H9 (cell line): ENCODE measurements at places on chromosomes 4 and X. TPM values are rescaled to one million over a fixed set of nuclear protein-coding genes. Genes with fewer than 3 reads are reported as not detected.

The DRD5 gene
- total RNA-seq = not detected in 2 replicates

DNA sequence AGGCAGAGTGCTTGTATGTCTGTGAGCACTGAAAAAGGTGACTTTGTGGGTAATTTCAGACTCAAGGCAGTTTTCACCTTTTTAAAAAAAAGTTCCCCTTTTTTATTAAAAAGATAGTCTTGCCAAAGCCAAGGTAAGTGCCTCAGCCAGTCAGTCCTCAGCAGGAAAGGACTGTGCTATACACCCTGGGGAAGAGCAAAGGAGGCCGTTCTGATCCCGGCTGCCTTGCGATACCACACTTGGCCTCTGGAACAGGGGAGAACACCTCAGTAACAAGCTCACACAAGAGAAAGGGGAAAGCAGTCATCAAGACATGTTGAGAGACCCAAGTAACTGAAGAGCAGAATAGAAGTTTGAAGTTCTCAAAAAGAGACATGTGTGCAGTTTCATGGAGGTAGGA lies 541.7 kb downstream of the BCOR start:
- no peak overlapping the region for H3K4me3 ChIP-seq
- DNase-seq = peak; percentile 36
- H3K4me1 ChIP-seq = no peaks in the 10 kb centered on the region
- no peak overlapping the region for H3K27ac ChIP-seq
- peaks cover 2% of the 10 kb centered on the region for H3K36me3 ChIP-seq
- no peaks in the 10 kb centered on the region for H3K27me3 ChIP-seq

DNA sequence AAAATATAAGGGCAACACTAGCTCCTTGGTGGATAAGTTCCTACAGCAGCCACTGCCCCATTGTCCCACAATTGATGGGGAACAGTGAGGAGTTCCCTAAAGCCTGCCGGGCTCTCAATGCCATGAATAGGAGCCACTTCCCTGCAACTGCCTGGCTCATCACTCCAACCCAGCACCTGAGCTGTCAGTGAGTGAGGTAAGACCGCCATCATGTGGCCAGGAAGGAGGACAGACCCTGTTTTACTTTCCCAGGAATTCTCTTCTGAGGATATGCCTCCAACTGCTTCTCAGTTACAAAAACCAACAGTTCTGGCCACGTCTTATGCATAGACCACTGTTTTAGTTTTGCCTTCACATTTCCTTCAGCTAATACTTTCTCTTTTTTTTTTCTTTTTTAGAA lies 45.5 kb downstream of the SRPX start:
- DNase-seq = peak; percentile 67
- H3K27me3 ChIP-seq = no peaks in the 10 kb centered on the region
- H3K27ac ChIP-seq = no peak overlapping the region
- no peaks in the 10 kb centered on the region for H3K36me3 ChIP-seq
- no peak overlapping the region for H3K4me3 ChIP-seq

The ELF4 gene
- total RNA-seq = 0.59 and 0.81 TPM in 2 replicates

The EIF2S3 gene
- total RNA-seq = 575 and 598 TPM in 2 replicates

The AVPR2 gene
- not detected in 2 replicates for total RNA-seq

The NDUFA1 gene
- total RNA-seq = 69.4 and 70.8 TPM in 2 replicates

DNA sequence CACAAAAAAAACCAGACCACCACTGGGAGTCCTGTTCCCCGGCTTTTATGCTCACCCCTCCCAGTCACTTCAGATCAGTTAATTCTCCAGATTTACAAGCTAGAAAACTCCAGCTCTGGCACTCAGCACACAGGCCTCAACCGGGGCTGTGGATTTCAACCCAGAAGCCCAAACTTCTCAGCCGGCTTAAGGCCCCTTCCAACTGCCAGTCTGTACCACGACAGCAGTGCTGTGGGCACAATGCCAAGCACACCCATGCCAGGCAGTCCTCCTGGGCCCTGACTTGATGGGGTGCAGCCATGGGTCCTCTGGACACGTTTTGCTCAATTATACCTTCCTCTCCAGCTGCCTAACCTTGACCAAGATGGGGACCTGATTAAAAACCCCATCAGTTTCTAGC lies 12.2 kb downstream of the SOD3 start:
- no peaks in the 10 kb centered on the region for H3K27me3 ChIP-seq
- H3K4me1 ChIP-seq = peaks cover 3% of the 10 kb centered on the region; the same call in 1 of the 2 replicates
- H3K36me3 ChIP-seq = peaks cover 17% of the 10 kb centered on the region
- DNase-seq = no peak

DNA sequence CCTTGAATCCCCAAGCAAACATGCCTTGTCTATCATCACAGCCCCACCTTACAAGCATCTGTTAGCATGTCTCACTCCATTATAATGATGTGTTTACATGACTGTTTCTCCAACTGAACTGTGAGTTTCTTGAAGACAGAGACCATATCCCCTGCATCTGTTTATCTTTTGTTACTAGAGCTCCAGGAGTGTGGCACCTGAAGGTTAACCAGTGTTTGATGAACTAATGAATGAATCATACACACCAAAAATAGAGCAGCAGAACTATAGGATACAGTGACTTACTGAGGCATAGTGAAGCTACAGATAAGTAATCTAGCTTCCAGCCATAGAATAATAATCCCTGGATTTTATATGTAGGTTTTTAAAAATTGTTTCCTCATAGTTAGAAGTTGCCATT lies 331.0 kb downstream of the PCDH7 start:
- no peaks in the 10 kb centered on the region for H3K36me3 ChIP-seq
- H3K4me3 ChIP-seq = no peak overlapping the region
- H3K27ac ChIP-seq = no peak overlapping the region
- no peak for DNase-seq

The PCSK1N gene
- 3.9 and 4.0 TPM in 2 replicates for total RNA-seq

DNA sequence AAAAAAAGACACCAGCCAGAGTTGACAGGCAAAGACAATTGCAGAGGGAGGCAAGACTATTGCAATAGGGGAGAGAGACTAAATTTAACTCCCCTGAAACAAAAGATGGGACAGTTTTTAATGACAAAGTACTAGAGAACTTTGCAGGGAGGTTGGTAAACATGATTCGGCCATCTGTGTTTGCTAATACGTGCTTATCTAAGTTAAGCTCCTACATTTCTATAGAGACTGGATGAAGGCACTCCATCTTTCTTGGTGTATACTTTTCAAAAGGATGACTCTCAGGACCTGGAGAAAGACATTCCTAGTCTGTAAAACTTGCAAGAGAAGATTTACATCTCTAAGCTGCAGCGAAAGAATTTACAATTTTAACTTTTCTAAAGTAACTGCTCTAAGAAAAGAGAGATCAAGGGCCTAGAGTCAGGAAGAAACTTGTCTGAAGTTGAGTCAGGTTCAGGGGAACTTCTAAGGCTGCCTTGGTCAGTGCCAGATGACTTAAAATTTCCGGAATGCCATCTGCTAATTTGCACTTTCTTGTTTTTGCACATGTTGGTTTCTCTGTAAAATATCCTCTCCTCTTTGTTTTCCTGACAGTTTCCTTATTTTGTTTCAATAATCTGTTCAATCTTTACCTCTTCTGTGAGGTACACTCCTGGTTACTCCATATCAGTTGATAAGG lies 10.6 kb downstream of the ADAM29 start:
- H3K36me3 ChIP-seq = no peaks in the 10 kb centered on the region
- no peak for DNase-seq
- no peak overlapping the region for H3K27ac ChIP-seq
- H3K4me3 ChIP-seq = no peak overlapping the region
- no peaks in the 10 kb centered on the region for H3K27me3 ChIP-seq

DNA sequence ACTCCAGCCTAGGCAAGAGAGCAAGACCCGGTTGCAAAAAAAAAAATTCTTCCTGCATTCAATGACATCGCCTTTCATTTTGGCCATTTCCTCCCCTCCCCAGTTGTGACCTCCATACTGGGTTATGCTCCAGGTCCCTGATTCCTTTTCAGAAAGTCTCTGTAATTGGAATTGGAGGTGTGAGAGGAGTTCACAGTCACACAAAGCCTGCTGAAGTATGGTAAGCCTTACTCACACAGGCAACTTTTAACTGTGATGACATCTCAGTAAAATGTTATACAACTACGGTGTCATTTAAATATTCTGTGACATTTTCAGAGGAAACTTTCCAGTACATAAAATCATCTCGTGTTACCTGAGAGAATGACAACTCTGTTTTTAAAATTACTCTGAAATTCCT lies 73.6 kb downstream of the CEP44 start:
- H3K27ac ChIP-seq = no peak overlapping the region
- DNase-seq = no peak
- H3K36me3 ChIP-seq = no peaks in the 10 kb centered on the region; the same call in 1 of the 2 replicates
- no peak overlapping the region for H3K4me3 ChIP-seq

- no peaks in the 10 kb centered on the region for H3K27me3 ChIP-seq
- no peaks in the 10 kb centered on the region for H3K4me1 ChIP-seq
- H3K4me3 ChIP-seq = no peak overlapping the region
- H3K36me3 ChIP-seq = peaks cover 23% of the 10 kb centered on the region
- DNase-seq = no peak
Observed at GRCh38 chrX:134377537-134377936, 82.4 kb upstream of the HPRT1 start.

The LPAR4 gene
- 6.0 and 6.4 TPM in 2 replicates for total RNA-seq

- no peaks in the 10 kb centered on the region for H3K4me1 ChIP-seq
- no peak overlapping the region for H3K4me3 ChIP-seq
- DNase-seq = no peak
- peaks cover 4% of the 10 kb centered on the region; the same call in 1 of the 2 replicates for H3K36me3 ChIP-seq
- H3K27me3 ChIP-seq = no peaks in the 10 kb centered on the region
- H3K27ac ChIP-seq = no peak overlapping the region
Observed at GRCh38 chrX:149916745-149917392, 12.5 kb upstream of the HSFX4 start.

- H3K4me3 ChIP-seq = no peak overlapping the region
- H3K4me1 ChIP-seq = no peaks in the 10 kb centered on the region
- H3K27me3 ChIP-seq = no peaks in the 10 kb centered on the region
- no peak for DNase-seq
Observed at GRCh38 chrX:106302304-106302703, 134.2 kb downstream of the PWWP3B start.

The USP51 gene
- total RNA-seq = 6.2 and 6.8 TPM in 2 replicates

GRCh38 chr4:14716691-14717090 lies 285.6 kb upstream of the CPEB2 start:
- H3K27me3 ChIP-seq = no peaks in the 10 kb centered on the region
- no peaks in the 10 kb centered on the region for H3K4me1 ChIP-seq
- no peak overlapping the region for H3K4me3 ChIP-seq
- H3K27ac ChIP-seq = no peak overlapping the region

The ODAPH gene
- not detected in 2 replicates for total RNA-seq

The COX7B gene
- 253 and 254 TPM in 2 replicates for total RNA-seq

GRCh38 chr4:144584428-144584827 lies 61.5 kb upstream of the HHIP start:
- no peaks in the 10 kb centered on the region for H3K36me3 ChIP-seq
- DNase-seq = no peak
- no peaks in the 10 kb centered on the region for H3K27me3 ChIP-seq
- H3K4me3 ChIP-seq = no peak overlapping the region
- H3K4me1 ChIP-seq = no peaks in the 10 kb centered on the region
- H3K27ac ChIP-seq = no peak overlapping the region

DNA sequence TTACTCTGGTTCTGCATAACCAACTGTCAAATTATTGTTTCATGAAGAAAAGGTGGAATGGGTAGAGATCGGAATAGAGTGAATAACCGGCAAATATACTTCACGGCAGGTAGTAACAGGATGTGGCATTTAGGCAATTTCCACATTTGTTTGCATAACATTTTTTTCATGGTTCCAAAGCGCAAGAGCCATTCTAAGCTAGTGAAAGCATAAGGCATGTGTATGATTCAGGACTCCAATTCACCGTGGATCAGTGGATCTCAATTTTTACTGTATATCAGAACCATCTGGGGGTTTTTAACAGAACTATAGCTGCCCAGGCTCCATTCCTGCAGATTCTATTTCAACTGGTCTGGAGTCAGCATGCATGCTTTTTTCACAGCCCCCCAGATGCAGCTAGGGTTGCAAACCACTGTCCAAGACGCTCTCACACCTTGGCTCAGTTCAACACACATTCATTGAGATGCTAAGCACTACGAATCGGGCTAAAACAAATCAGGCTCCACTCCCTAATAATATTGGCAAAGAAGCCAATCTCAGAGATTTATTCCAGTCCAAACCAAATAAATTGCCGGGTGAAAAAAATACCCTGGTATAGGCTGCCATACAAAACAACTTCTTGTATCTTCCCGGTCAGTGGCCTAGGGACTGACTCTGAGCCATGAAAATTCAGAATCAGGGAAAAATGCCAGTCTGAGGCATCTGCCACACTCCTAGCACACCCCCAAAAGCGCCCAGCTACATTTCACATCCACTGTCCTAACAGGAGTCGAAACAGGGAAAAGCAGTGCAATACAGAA lies 30.0 kb downstream of the AFAP1 start:
- no peaks in the 10 kb centered on the region for H3K36me3 ChIP-seq
- DNase-seq = no peak
- H3K27ac ChIP-seq = no peak overlapping the region

DNA sequence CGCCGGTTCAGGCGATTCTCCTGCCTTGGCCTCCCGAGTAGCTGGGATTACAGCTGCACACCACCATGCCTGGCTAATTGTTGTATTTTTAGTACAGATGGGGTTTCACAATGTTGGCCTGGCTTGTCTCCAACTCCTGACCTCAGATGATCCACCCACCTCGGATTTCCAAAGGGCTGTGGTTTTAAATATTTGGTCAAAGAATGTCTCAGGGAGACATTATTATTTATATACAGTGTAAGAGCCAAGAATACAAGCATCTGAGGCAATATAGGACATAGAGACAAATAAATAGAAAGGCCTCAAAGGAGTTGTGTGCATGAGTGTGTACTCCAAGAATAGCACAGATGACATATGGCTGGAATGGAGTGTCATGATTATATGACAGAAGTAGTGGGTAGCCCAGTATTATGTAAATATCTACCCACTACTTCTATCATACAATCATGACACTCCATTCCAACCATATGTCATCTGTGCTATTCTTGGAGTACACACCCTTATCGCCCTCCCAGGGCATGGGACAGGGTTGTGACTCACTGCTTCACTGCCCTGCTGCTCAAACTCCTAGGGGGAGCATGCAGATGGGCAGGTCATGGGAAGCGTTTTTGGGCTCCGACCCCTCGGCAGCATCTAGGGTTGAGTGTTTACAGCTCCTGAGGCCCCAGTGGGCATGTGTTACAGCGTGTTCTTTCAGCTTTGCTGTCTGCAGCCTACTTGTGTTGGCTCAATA lies 1649.8 kb upstream of the PCDH10 start:
- H3K4me3 ChIP-seq = no peak overlapping the region
- H3K36me3 ChIP-seq = peaks cover 21% of the 10 kb centered on the region
- H3K27me3 ChIP-seq = no peaks in the 10 kb centered on the region
- no peaks in the 10 kb centered on the region for H3K4me1 ChIP-seq

The PORCN gene
- 12.6 and 13.2 TPM in 2 replicates for total RNA-seq

- no peak overlapping the region for H3K27ac ChIP-seq
- H3K4me1 ChIP-seq = no peaks in the 10 kb centered on the region
- H3K27me3 ChIP-seq = no peaks in the 10 kb centered on the region
Observed at GRCh38 chr4:169340834-169341233, 70.1 kb upstream of the SH3RF1 start.

DNA sequence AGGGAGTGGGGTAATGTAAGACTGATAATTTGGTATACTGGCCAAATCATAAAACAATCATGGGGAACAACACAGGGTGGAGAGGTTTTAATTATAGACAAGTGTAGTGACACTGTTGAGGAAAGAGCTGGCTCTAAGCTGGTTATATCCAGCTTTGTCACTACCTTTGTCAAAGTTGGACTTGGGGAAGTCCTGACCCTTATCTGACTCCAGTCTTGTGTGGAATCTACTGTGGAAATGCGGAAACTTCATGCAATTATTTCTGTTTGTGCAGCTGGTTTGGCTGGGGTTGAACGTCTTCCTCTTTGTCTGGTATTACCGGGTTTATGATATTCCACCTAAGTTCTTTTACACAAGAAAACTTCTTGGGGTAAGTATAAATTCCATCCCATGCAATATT lies 2.0 kb downstream of the CYBB start:
- H3K27me3 ChIP-seq = no peaks in the 10 kb centered on the region
- no peaks in the 10 kb centered on the region for H3K36me3 ChIP-seq
- no peak overlapping the region for H3K4me3 ChIP-seq
- peaks cover 2% of the 10 kb centered on the region; the same call in 1 of the 2 replicates for H3K4me1 ChIP-seq
- no peak for DNase-seq

The ZFP42 gene
- total RNA-seq = 191 and 193 TPM in 2 replicates
